ENCODE measurements at places on chromosomes 4 and X.

- DNase-seq: no peak
Measured at GRCh38 chr4:102387552-102388150, 42.4 kb upstream of the SLC39A8 start.

GRCh38 chr4:47747211-47747610 is 90.7 kb downstream of the CORIN start:
- no peak for DNase-seq

DNA sequence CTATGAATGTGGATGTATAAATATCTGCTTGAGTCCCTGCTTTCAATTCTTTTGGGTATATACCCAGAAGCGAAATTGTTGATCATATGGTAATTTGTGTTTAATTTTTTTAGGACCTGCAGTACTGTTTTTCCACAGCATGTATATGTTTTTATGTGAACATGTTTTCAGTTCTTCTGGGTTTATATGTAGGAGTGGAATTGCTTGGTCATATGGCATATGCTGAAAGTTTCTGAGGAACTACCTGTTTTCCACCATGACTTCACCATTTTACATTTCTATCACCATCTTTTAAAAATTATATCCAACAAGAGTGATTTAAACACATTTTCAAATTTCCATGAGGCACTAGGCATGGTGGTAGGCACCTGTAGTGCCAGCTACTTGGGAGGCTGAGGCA is 8.2 kb downstream of the PPAT start:
- no peak for DNase-seq

GRCh38 chr4:85496126-85496849 is 21.3 kb downstream of the ARHGAP24 start:
- DNase-seq: no peak

DNA sequence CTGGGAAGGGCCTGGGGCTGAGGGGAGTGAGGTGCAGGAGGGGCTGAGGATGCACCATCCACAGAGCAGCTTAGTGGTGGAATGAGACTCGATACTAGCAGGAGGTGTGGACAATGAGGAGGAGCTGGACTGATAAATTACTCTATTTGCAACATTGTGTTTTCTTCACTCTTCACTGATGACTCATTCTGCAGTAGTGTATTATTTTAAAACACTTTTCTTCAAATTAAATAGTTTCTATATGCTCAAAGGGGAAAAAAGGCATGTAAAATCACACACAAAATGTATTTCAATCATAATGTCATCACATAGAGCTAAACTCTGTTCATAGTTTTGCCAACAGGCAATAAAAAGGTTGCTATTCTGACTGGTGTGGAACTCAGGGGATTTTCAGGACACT is 467.0 kb upstream of the CTSO start:
- DNase-seq: no peak

GRCh38 chrX:18864390-18864920 is 119.5 kb downstream of the PHKA2 start:
- no peak for DNase-seq

Data from stimulated activated CD8-positive, alpha-beta memory T cell treated with anti-CD3 and anti-CD28 coated beads, Interleukin-2, amount 100 ng/mL, for 1 hour (primary cell).